NCI-H1930 (cell line): ENCODE measurements at places on chromosomes 2 and 18.

DNA sequence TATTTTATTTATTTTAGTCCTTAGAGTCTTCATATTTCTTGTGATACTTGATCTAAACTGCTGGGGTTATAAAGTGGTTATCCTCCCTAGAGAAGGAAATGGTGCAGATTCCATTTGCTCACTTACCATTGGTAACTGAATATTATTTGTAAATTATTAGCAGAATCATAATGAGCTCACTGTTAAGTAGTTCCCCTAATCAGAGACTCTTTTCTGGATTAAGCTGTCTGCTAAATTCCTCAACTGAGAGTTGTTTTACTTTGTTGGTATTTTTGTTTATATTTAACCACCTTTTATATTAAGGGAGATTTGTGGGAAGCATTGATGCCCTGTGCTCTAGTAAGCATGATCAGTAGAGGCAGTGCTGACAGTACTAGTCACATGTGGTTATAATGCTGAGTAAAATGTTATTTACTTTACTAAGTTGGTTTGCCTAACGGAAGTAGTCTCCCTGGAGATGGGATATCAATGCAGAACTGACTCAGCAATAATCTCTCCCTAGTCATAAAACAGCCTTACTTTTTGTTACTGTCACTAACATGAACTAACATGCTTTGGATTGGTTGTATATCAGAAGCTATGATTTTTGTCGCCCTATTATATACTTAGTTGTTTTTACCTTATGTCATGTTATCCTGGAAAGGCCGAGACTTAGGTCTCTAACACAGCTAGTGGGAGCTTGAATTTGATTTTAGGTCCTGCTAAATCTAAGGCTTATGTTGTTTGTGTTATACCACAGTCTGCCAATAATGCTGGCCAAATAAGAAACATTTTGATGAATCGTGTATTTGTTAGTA lies 166.7 kb downstream of the MCFD2 start:
- DNase-seq, result no peak

GRCh38 chr2:104768694-104769093 lies 85.2 kb upstream of the POU3F3 start:
- DNase-seq, result no peak

GRCh38 chr18:58960946-58961722 lies 96.5 kb downstream of the ZNF532 start:
- no peak for DNase-seq

DNA sequence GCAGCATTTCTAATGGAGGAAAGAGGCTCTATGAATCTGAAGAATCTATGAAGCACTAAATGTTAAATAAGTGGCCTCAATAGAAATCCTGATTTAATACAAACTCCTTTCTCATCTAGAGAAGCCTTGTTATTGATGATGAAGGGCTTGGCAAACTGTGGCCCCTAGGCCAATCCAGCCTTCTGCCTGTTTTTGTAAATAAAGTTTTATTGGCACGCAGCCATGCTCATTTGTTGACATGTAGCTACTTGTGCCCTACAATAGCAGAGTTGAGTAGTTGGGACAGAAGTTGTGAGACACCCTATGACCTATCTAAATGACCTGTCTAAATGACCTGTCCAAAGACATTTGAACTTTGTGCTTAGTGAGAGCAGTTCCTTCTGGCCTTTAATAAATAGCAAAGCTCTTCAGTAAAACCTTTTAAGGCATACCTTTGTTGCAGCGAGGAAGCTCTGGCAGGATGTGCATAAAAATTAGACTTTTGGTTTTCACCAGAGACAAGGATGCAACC lies 484.4 kb upstream of the SPRED2 start:
- no peak for DNase-seq

DNA sequence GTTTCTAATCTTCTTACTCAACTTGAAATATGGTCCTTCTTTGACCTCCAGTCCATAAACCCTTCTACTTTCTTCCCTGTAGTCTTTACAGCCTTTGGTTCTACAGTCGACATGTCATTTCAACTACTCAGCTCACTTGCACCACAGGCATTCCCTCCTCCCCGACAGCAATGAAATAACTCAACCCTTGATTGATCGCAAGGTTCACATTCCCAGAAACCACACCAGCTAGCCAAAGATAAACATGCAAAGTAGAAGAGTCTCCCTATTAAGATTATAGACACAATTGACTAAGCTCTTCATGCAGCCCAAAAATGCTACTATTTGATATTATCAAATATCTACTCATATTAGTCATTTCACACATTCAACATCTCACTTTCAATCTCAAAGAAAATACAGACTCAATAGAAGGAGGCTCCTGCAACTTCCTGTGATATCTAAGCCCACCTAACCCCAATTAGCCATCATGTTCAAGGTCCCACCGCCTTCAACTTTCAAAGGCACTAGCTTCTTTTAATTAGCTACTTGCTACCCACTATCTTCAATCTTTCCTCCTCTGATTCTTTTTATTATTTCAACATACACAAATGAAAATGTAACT lies 50.8 kb downstream of the RTTN start:
- no peak for DNase-seq
